ENCODE measurements at places on chromosomes 13 and 19.

- no peak for DNase-seq
Measured at GRCh38 chr13:30966101-30966500, 33.6 kb downstream of the TEX26 start.

- DNase-seq = no peak
Measured at GRCh38 chr13:41919031-41919740, 41.7 kb downstream of the VWA8 start.

DNA sequence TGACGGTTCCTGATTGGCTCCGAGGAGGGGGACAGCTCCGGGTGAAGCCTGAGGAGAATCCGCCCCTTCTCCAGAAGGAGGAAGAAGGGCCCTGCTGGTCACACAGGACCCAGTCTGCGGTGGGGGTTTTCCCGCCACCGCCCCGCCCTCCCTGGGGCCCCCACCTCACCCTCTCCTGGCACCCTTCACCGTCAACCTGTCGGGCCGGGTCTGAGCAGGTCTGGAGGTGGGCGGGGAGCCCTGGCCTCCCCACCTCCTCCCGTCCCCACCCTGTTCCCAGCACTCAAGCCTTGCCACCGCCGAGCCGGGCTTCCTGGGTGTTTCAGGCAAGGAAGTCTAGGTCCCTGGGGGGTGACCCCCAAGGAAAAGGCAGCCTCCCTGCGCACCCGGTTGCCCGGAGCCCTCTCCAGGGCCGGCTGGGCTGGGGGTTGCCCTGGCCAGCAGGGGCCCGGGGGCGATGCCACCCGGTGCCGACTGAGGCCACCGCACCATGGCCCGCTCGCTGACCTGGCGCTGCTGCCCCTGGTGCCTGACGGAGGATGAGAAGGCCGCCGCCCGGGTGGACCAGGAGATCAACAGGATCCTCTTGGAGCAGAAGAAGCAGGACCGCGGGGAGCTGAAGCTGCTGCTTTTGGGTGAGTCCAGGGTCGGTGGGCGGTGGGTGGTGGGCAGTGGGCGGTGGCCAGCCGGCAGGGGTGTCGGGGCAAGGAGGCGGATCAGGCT is at the start of gene GNA15:
TSS of gene GNA15 (plus strand) at position 73 of the 723 bp plus-strand sequence. CDS start at position 491, 418 bp downstream.
- no peak for DNase-seq

DNA sequence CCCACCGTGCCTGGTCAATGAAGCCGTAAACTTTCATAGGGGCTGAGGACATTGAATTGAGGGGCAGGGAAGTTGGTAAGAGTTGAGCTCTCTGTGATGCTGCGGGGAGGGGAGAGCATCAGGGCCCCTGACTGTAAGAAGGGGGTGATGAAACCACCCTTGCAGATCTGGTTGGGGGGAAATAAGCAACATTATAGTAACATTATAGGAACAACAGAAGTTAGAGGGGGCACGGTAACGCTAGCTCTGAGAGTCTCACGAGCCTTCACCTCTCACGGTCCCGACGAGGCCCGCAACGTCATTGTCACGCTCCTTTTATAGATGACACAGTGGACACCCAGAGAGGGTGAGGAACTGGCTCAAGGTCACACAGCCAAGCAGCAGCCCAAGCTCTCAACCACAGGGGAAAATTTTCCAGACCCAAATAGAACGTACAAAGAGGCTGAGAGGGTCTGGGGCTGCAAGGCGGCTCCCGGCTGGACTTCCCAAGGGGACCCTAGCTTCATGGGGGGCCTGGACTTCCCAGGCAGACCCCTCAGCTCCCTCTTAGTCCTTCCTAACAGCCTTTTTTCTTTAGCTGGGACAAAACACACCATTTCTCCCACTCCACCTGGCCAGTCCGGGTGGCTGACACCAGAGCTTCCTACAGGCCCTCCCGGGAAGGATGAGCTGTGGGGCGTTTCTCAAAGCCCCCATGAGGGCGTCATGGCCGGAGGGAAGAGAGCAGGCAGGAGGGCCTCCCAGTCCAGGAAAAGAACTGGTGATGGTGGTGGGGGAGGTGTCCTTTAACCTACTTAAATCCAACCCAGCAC is 4.1 kb downstream of the TLE5 start:
- no peak for DNase-seq

DNA sequence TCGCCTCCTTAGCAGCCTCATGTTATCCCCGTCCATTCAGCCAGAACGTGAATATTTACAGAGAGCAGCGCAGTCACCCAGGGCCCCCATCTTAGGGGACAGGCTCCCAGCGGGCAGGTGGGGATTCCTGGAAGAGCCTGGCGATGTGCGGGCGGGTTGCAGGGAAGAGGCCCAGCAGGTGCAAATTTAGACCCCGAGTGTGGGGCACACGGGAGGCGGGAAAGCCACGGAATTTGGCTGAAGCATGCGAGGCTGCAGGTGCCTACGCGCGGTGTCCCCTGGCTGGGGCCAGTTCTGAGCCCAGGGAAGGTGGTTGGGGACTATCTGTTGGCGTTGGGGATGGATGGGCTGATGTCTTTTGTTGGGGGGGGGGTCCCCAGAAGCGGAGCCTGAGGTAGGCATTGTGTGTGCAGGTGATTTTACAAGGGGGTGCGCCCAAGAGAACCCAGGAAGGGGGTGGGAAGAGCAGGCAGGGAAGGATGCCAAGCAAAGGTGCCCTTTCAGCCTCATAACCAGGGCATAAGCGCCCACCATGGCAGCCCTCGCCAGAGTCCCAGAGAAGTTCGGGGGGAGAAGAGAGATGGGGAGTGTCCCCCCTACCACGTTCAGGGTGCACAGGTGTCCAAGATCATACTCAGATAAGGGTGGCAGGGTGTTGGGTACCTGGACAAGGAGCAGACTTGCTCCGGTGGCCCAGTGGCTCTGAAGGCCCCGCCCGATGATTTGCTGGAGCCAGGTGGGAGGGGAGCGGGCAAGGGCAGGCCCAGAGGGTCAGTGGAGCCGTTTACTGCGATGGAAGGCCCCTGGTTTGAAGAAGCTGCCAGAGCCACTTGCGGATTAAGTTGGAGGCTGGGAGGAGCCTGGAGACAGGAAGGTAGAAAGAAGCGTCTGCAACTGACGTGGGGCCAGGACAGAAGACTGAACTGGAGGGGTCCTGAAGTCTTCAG is 1.2 kb downstream of the TPGS1 start:
- no peak for DNase-seq

DNA sequence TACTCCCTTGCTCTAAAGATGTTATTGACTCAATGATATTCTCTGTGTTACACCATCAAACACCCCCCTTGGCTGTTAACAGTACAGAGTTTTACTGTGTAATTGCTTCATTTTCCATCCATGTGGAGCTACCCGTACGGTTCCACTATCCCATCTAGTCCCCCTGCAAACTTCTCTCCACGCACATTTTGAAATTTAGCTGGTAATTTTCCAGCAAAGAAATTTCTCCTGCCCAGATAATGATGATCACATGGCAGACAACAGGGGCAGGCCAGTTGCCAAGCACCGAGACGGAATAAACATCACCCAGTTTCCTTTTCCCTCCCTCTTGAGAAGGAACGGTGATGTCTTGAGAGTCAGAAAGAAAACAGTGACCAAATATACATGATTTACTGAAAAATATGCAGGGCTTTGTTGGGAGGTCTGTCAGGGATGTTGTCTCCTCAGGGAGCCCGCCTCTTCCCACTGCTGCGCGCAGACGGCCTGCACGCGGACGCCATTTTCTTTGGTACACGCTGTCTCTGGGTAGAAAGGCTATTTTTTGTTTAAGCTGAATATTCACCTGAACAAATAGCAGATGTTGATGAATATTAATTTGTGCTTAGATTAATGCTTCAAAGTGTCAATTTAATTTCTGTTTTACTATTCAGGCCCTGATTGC is 109.9 kb downstream of the OLFM4 start:
- DNase-seq = no peak

GRCh38 chr13:65593298-65593874 is 1636.8 kb downstream of the PCDH9 start:
- DNase-seq = no peak

- DNase-seq = peak; percentile 33
Measured at GRCh38 chr19:4803736-4804695, 12.5 kb downstream of the FEM1A start.

GRCh38 chr13:44237276-44237767 is 136.3 kb upstream of the SERP2 start:
- DNase-seq = no peak

GRCh38 chr13:100818711-100819110 is 144.1 kb upstream of the TMTC4 start:
- DNase-seq = no peak

- no peak for DNase-seq
Measured at GRCh38 chr19:51120160-51120559, 4.5 kb upstream of the SIGLEC9 start.

GRCh38 chr19:36605101-36605876 is at the start of gene ZNF382:
Gene ZNF382 (plus strand): TSS chr19:36605313. CDS start chr19:36609915, 4,602 bp downstream.
- peak; percentile 77 for DNase-seq

GRCh38 chr13:110250258-110250891 is 56.6 kb downstream of the COL4A1 start:
- no peak for DNase-seq

DNA sequence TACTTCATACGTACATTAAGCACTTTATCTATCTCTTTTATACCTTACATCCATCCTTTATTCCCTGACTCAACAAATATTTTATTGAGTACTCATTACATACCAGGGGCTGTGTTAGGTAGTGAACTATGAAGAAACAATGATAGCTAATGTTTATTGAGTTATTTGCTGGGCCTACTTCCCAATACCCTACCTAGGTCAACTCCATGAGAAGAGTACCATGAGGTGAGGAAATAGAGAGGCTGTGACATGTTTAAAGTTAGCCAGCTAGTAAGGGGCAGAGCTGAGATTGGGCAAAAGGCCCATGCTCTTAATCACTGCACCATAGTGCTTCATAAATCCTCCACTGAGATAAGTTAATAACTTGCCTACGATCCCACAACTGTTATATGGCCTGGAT is 79.9 kb downstream of the FREM2 start:
- DNase-seq = no peak

GRCh38 chr13:39038569-39039030 is 344 bp downstream of the NHLRC3 start:
- peak; percentile 12 for DNase-seq

GRCh38 chr19:44808463-44809371 is at the start of gene BCAM:
Gene BCAM (plus strand): TSS chr19:44809103. CDS start chr19:44809125, 22 bp downstream.
- DNase-seq = no peak

GRCh38 chr13:112764864-112765561 is 75.2 kb downstream of the ATP11A start:
- no peak for DNase-seq

Measured in stimulated activated CD8-positive, alpha-beta memory T cell treated with anti-CD3 and anti-CD28 coated beads, Interleukin-15, amount 100 ng/mL, for 4 hours (primary cell).